ENCODE measurements at places on chromosomes 1 and 21. TPM values are rescaled to one million over a fixed set of nuclear protein-coding genes. Genes with fewer than 3 reads are reported as not detected.

GRCh38 chr1:43841321-43842174 is 92.1 kb upstream of the ARTN start:
- no peak for DNase-seq
- H3K27me3 ChIP-seq: no peaks in the 10 kb centered on the region
- no peak overlapping the region for H3K27ac ChIP-seq
- peaks cover 9% of the 10 kb centered on the region for H3K36me3 ChIP-seq
- H3K4me1 ChIP-seq: peaks cover 21% of the 10 kb centered on the region
- no peak overlapping the region for H3K4me3 ChIP-seq

DNA sequence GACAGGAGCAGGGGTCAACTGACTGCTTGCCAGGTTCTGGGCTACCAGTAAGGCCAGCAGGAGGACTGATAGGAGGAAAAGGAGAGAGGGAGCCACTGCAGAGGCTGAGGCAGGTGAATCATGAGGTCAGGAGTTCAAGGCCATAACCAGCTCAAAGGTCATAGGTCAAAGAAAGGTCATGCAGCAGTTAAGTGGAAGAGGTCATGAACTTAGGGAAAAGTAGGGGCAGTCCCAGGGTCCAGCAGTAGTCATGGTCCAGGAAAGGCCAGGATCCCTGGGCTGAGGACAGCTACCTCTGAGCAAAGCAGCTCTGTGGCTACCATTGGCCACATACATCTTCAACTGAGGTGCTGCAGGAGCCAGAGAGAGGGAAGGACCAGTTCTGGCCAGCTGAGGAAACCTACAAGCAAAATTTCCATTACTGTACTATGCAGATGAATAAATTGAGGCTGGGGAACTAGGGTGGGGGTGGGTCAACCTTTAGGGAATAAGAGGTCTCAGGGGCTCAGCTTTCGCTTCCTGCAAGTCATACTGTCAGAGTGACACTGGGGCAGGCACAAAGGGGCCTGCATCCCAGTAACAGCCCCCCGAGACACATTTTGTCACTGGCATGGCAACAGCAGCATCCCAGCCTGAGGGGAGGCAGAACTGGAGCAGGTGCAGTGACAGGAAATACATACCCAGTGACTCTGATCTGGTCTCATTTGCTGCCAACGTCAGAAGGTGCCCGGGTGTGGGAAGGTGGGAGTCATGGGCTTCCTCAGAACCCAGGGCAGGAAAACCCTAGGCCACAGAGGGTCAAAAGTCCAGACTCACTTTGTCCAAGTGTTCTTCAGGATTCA is 5.2 kb upstream of the INPP5B start:
- no peak overlapping the region for H3K4me3 ChIP-seq
- H3K27me3 ChIP-seq: no peaks in the 10 kb centered on the region
- H3K36me3 ChIP-seq: peaks cover 4% of the 10 kb centered on the region

GRCh38 chr1:235557495-235557894 is 53.2 kb upstream of the B3GALNT2 start:
- no peaks in the 10 kb centered on the region for H3K36me3 ChIP-seq
- no peaks in the 10 kb centered on the region for H3K4me1 ChIP-seq
- no peak overlapping the region for H3K27ac ChIP-seq
- no peak overlapping the region for H3K4me3 ChIP-seq
- H3K27me3 ChIP-seq: no peaks in the 10 kb centered on the region

- no peak overlapping the region for H3K27ac ChIP-seq
- H3K36me3 ChIP-seq: no peaks in the 10 kb centered on the region
- no peak for DNase-seq
- no peaks in the 10 kb centered on the region for H3K27me3 ChIP-seq
- H3K4me3 ChIP-seq: no peak overlapping the region
- peaks cover 19% of the 10 kb centered on the region for H3K4me1 ChIP-seq
Measured at GRCh38 chr1:27145934-27146354, 9.0 kb downstream of the SLC9A1 start.

- no peak overlapping the region for H3K4me3 ChIP-seq
- no peaks in the 10 kb centered on the region for H3K4me1 ChIP-seq
- no peaks in the 10 kb centered on the region for H3K27me3 ChIP-seq
- H3K36me3 ChIP-seq: no peaks in the 10 kb centered on the region
Measured at GRCh38 chr1:187396929-187397796, 568.4 kb downstream of the PLA2G4A start.

- H3K4me1 ChIP-seq: peaks cover 3% of the 10 kb centered on the region
- H3K27ac ChIP-seq: no peak overlapping the region
- H3K27me3 ChIP-seq: no peaks in the 10 kb centered on the region
- no peak for DNase-seq
Measured at GRCh38 chr1:113742515-113742914, 16.8 kb downstream of the PHTF1 start.

GRCh38 chr1:37930246-37931101 is 16.4 kb downstream of the INPP5B start:
- no peaks in the 10 kb centered on the region for H3K36me3 ChIP-seq
- peaks cover 9% of the 10 kb centered on the region for H3K4me1 ChIP-seq
- H3K27ac ChIP-seq: peak overlapping the region; percentile 67
- peak overlapping the region; percentile 97 for H3K4me3 ChIP-seq

DNA sequence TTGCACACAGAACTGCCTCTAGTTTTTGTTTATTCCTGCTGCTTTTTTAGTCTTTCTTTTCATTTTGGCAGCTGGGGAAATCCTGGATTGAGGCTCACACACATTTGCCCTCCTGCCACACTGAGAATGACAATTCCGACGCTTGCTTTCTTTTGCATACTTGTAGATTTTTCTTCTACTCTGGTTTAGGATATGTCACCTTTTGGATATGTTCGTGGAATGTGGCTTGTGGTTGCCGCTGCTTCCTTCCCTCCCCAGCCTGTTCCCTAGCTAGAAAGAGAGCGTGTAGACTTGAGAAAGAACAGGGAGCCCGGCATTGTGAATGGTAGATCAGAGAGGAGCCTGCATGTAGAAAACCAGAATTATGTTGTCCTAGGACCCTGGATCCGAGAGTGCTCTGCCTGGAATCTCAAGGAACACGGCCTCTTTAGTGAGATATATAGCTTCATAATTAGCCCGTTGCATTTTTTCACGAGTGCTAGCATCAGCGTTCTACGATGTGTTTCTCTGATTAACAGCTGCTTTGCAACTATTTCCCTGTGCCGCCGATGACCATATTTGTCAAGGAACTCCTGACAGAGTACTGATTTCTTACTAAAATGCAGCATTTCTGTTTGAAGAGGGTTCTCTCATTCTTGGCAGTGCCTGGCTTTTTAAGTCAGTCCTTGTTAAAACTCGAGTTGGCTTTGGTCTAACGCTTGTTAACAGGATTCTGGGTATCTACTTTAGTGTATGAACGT is 56.2 kb downstream of the PEX14 start:
- no peak overlapping the region for H3K27ac ChIP-seq
- 0 out of 2 replicates have a peak, but pooled peaks cover 3% of the 10 kb centered on the region for H3K36me3 ChIP-seq
- DNase-seq: no peak
- no peak overlapping the region for H3K4me3 ChIP-seq

DNA sequence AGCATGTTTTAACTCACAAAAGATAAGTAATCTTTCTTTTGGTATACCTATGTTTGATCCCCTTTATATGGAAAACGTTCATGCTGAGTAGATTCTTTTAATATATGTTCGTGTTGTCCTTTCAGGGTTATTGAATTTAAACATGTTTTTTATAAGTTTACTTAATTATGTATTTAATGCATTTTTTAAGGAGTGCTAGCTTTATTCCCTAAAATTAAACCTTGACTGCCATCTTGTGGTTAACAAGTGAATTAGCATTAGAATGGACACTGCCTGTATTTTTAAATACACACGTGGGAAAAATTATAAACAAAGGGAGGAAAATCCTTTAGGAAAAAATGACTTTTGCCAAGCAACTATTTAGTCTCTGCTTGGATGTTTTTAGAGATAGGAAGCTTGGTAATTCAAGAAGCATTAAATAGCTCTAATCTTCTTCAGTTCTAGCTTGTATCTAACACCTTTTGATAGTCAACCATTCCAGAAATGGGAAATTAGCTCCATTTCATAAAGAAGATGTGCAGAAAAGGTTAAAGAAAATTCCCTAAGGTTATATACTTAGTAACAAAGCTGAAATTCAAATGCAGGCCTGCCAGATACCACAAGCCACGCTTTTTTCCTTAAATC is 43.0 kb downstream of the UBE2U start:
- H3K4me3 ChIP-seq: no peak overlapping the region
- 0 out of 2 replicates have a peak, but pooled peaks cover 2% of the 10 kb centered on the region for H3K27me3 ChIP-seq
- DNase-seq: no peak
- no peak overlapping the region for H3K27ac ChIP-seq

- H3K4me3 ChIP-seq: peak overlapping the region; percentile 85
- H3K27ac ChIP-seq: no peak overlapping the region
- no peaks in the 10 kb centered on the region for H3K36me3 ChIP-seq
- no peak for DNase-seq
Measured at GRCh38 chr1:52053862-52054261, 1.1 kb downstream of the TXNDC12 start.

- no peak for DNase-seq
- no peak overlapping the region for H3K4me3 ChIP-seq
- no peaks in the 10 kb centered on the region for H3K27me3 ChIP-seq
- H3K27ac ChIP-seq: no peak overlapping the region
Measured at GRCh38 chr1:106613861-106614260, 442.6 kb upstream of the PRMT6 start.

DNA sequence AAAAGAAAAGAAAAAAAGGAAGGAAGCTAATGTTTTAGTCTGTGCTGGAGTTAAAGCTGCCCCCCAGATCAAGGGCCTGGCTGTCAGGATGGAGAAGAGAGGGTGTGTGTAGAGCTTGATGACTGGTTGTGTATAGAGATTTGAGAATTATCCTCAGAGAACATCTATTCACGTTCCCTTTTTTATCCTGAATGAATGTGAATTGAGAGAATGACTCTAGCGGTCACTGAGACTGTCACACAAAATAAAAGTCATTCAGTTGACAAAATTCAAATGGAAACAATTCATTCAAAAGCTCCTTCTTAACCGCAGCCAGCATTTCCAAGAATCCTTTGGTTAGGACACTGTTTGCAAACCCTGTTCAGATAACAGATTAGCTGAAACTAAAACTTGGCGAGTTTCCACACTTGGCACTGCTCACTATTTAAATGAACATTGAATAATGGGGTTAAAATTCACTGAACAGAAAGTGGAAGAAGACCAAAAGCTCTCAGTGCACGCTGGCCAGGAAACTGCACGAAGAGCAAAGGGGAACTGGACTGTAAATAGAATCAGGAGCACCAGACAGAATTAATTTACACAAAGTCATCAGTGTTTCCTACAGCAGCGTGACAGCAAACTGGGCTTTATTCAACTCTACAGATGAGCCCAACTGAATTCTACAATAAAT is 13.6 kb upstream of the FAM89A start:
- H3K4me1 ChIP-seq: no peaks in the 10 kb centered on the region
- no peaks in the 10 kb centered on the region for H3K36me3 ChIP-seq
- H3K27ac ChIP-seq: no peak overlapping the region

DNA sequence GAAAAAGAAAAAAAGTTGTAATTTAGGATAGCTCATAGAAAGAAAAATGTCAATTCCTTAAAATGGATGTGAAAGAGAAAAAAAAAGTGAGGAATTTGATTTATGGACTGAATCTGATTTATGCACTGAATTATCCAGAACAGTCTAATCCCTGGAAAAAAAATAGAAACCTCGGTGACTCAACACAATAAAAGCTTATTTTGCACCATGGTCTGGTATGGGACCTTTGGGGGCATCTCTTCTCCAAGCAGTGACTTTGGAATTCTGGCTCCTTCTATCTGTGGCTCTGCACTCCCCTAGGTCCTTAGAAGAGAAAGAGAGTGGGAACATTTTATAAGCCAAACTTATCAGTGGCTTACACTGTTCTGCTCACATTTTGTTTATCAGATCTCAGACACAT is 471.7 kb upstream of the B3GALT2 start:
- no peak overlapping the region for H3K4me3 ChIP-seq
- H3K4me1 ChIP-seq: no peaks in the 10 kb centered on the region
- DNase-seq: no peak
- H3K27me3 ChIP-seq: no peaks in the 10 kb centered on the region
- no peaks in the 10 kb centered on the region for H3K36me3 ChIP-seq
- H3K27ac ChIP-seq: no peak overlapping the region

GRCh38 chr21:22892740-22893139 is 1894.5 kb downstream of the NCAM2 start:
- no peak overlapping the region for H3K4me3 ChIP-seq
- H3K36me3 ChIP-seq: no peaks in the 10 kb centered on the region
- no peak for DNase-seq

GRCh38 chr1:41315871-41316270 is 45.4 kb upstream of the FOXO6 start:
- no peaks in the 10 kb centered on the region for H3K27me3 ChIP-seq
- H3K36me3 ChIP-seq: no peaks in the 10 kb centered on the region
- no peak overlapping the region for H3K27ac ChIP-seq
- H3K4me3 ChIP-seq: no peak overlapping the region
- no peak for DNase-seq

- no peak overlapping the region for H3K27ac ChIP-seq
- no peak for DNase-seq
- H3K4me3 ChIP-seq: no peak overlapping the region
- H3K36me3 ChIP-seq: no peaks in the 10 kb centered on the region
Measured at GRCh38 chr1:203271018-203271743, 34.1 kb upstream of the BTG2 start.

- no peaks in the 10 kb centered on the region for H3K36me3 ChIP-seq
- no peaks in the 10 kb centered on the region for H3K4me1 ChIP-seq
- no peak overlapping the region for H3K4me3 ChIP-seq
- no peaks in the 10 kb centered on the region for H3K27me3 ChIP-seq
Measured at GRCh38 chr1:204658295-204658694, 27.2 kb downstream of the LRRN2 start.

- H3K4me1 ChIP-seq: no peaks in the 10 kb centered on the region
- H3K36me3 ChIP-seq: no peaks in the 10 kb centered on the region
- peaks cover 3% of the 10 kb centered on the region for H3K27me3 ChIP-seq
- H3K27ac ChIP-seq: no peak overlapping the region
- no peak overlapping the region for H3K4me3 ChIP-seq
Measured at GRCh38 chr1:6465461-6466005, 440 bp downstream of the TNFRSF25 start.

DNA sequence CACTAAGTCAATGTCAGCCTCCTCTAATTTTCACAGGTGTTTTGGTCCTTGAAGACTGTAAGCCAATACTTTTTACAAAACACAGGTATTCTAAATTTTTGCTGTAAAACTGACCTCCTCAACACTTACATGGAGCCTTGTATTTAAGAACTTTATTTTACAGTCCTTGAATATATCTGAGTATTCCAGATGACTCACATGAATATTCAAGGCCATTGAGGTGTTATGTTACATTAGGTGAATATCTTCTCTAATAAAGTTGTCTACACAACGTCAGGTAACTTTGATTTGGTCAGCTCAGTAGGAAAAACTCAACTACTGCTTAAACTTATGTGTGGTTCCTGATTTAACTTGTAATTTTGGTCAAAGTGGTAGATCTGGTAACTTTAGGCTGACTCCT is 254.2 kb downstream of the OLFM3 start:
- no peak overlapping the region for H3K4me3 ChIP-seq
- H3K36me3 ChIP-seq: no peaks in the 10 kb centered on the region
- no peak overlapping the region for H3K27ac ChIP-seq
- no peaks in the 10 kb centered on the region for H3K4me1 ChIP-seq
- no peak for DNase-seq

GRCh38 chr21:27122686-27123085 is 155.8 kb upstream of the ADAMTS5 start:
- DNase-seq: no peak
- H3K4me3 ChIP-seq: no peak overlapping the region

GRCh38 chr1:61740751-61741700 is 1.3 kb upstream of the PATJ start:
- no peaks in the 10 kb centered on the region for H3K27me3 ChIP-seq
- peak overlapping the region; percentile 83 for H3K4me3 ChIP-seq
- H3K36me3 ChIP-seq: no peaks in the 10 kb centered on the region
- DNase-seq: no peak

The WRAP73 gene
- polyA plus RNA-seq: 58.5 TPM

The C1orf94 gene
- polyA plus RNA-seq: not detected

The KRTAP13-2 gene
- polyA plus RNA-seq: not detected

The CR1 gene
- polyA plus RNA-seq: 2.9 TPM

The ZBED6 gene
- polyA plus RNA-seq: 0.85 TPM

The RNASEL gene
- 6.0 TPM for polyA plus RNA-seq

The HES5 gene
- polyA plus RNA-seq: not detected

The COL11A1 gene
- not detected for polyA plus RNA-seq
